Hepatocyte (in vitro differentiated cells): ENCODE measurements at places on chromosomes 3 and 15.

- DNase-seq, result no peak
These were observed 337.8 kb downstream of the MECOM start for GRCh38 chr3:169325521-169326220.

GRCh38 chr15:67822537-67823313 lies 2.6 kb upstream of the SKOR1 start:
- DNase-seq, result no peak

- no peak for DNase-seq
These were observed 1.2 kb downstream of the TRPM7 start for GRCh38 chr15:50685191-50685975.

DNA sequence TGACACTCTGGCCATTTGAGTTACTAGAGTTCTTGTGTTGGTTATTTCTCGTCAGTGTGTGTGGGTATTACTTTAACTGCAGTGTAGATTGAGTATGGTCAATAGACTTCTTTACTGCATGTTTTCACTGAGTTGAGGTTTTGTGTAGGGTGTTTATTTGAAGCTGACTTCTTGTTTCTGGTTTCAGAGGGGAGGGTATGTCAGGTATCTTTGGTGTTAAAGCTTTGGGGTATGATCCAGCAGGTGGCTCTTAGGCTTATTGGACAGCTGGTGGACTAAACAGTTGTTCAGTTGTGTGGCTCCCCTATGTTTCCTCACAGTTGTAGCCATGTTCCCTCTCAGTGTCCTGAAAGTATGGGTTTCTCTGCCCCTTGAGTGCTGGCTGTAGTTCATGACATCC lies 72.0 kb downstream of the AKAP13 start:
- no peak for DNase-seq

DNA sequence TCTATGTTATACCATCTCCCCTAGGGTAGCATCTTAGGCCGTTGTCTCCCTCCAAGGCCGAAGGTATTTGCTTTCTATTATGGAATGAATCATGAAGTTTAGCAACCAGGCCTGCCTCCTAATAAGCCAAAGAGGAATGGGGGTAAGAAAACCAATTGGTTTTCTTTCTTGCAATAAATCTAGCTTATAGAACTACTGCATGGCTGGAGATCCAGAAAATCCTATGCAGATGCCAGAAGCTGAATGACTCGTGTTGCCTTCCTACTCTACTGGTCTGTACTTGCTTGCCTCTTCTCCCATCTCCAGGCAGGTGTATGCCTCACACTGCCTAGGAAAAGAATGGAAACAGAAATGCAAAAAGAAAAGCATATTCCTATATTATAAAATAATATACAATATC lies 31.1 kb upstream of the IL16 start:
- DNase-seq, result no peak

- no peak for DNase-seq
These were observed 162.4 kb downstream of the ATG7 start for GRCh38 chr3:11434563-11435096.

DNA sequence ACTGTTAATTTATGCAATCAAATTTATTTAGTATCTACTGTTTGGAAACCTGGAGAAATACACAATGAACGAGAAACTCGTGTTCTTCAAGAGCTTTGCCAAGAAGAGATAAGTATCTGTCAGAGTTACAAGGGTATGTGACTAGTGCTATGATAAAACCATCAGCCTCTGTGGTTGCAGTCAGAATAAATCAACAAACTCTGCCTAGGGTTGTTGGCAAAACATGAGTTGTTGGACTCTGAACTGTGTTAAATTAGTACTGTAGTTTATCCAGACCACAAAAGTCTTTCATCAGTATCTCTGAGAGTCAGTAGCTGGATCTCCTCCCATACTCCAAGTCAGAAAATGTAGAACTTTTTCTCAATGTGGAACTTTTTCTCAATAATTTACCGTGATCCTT lies 918.4 kb downstream of the NAALADL2 start:
- peak; percentile 14 for DNase-seq

DNA sequence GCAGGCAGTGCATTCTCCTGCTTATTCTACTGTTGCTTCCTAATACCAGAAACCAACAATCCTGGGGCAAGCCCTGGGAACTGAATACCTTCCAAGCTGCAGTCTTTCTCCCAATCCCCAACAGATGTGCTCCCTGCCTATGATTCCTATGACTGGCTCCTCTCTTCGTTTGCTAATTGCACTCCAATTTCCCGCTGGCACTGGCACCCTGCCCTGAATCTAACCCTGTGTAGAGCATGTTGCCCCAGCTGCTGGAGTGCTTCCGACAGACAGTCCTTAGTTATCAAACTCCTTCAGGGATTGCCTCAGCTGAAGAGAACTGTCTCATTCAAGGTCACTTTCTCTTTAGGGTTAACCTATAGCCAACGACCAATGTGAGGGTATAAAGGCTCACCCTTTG lies 214.1 kb downstream of the NECTIN3 start:
- no peak for DNase-seq

DNA sequence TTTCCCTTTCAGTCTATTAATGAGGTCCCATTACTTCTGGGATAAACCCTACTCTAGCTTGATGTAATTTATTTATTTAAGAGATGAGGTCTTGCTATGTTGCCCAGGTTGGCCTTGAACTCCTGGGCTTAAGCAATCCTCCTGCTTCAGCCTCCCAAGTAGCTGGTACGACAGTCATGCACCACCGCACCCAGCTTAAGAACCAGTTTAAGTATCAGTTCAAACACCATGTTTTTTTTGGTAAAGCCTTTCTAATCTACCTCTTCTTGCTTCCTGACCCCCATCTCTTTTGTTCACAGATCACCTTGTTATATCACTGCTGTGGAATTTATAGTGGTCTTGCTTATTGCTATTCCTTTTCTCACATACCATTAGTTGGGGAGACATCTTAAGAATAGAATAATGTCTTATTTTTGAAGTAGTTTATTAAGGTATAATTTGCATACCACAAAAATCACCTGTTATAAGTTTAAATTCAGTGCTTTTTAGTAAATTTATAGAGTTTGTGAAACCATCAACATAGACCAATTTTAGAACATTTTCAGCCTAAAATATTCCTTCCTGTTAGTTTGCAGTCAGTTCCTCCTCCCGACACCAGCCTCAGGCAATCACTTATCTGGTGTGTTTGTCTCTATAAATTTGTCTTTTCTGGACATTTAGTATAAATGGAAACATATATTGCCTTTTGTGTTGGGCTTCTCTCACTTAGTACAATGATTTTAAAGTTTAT lies 257.9 kb downstream of the PDCD6IP start:
- DNase-seq, result no peak

DNA sequence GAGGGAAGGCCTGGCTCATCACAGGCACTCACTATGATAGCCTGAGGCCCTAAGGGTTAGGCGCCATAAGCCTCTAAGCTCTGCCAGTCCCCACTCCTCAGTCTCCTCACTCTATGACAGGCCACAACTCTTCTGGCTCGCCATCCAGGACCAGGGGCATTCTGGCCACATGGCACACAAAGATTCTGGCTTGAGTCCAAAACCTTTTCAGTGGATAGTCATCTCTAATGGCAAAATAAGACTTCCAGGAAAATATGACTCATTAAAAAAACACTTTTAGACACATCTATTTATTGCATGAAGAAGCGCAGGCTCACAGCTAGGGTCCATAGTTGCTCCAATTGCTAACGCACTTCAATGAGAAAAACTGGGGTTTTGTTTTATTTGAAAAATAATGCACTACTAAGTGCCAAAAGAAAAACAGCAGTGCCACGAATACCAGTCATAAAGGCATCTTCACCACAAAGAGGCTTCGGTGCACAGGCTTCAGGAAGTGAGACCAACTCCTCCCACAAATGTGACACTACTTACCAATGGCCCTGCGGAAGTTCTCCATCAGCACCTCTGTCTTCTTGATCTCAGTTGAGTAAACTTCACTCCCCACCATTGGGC lies 11.1 kb downstream of the RUVBL1 start:
- DNase-seq, result peak; percentile 39

- no peak for DNase-seq
These were observed 279.8 kb downstream of the RORA start for GRCh38 chr15:60949039-60949977.

- DNase-seq, result peak; percentile 36
These were observed 16.0 kb downstream of the STARD9 start for GRCh38 chr15:42591238-42591934.

GRCh38 chr15:88624971-88625490 lies 3.9 kb downstream of the AEN start:
- no peak for DNase-seq

DNA sequence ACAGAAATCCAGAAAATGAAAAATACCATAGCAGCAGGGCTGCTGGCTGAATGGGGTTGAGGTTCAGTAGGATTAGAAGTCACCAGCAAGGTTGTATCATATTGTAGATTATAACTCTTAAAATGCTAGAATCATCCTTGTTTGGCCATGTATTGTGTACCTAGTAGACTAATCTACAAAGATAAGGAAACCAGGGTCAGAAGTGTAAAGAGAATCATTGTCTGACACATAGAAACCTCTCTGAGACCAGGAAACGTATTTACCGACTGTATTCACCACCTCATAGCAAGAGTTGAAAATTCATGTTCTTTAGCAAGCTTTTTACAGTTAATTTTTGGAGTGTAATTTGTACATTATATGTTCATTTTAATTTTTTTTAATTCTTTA lies 168.8 kb downstream of the ECT2 start:
- peak; percentile 13 for DNase-seq

DNA sequence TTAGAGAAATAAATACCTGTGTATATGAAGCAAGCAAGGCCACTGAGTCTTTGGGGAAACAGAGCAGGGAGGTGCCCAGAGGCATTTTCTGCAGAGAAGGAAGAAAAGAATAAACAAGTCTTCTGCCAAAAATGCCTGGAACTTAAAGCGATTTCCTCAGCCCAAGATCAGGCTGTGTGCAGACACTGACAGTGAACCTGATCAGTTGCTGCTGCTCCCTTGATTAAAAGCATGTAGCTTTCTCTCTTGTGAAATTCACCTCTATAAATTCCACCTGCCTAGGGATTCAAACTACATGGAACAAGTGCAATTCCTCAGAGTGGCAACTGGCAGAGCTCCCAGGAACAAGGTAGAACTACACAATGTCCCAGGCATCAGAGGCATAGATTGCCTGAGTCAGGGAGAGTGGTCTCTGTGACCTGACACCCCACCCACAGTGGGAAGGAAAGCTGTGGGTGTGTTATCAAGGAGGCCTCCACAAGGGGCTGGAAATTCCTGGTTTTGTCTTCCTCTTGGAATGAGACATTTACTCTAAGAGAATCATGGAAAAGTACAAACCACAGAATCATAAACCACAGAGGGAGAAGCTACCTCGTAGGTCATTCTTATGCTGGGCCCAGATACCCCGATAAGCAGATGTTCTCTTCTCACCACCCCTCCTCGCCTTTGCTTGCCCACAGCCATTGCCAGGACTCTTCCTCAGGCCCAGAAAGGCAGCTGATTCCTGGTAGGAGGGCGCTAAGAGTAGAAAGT lies 1.8 kb upstream of the ZBTB38 start:
- DNase-seq, result peak; percentile 63

GRCh38 chr3:4721511-4721911 lies 228.4 kb downstream of the ITPR1 start:
- DNase-seq, result no peak

DNA sequence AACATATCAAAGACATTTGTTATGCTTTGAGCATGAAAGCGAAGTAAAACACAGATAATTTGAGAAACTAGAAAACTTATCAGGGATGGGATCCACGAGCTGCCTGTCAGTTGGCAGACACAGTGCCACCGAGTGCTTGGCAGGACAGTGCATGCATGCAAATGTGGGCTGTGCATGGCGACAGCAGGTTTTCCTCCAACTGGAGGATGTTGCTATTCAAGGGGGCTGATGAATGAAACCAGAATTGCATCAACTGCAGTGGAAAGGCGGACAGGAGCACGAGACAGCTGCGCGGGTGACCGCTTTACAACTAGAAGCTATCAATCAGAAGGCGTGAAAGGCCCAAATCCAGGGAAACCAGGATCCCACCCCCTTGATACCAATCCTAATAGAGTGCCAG lies 244.3 kb downstream of the NR2F2 start:
- DNase-seq, result no peak

GRCh38 chr15:79311901-79312553 lies 1.1 kb downstream of the TMED3 start:
- DNase-seq, result no peak

DNA sequence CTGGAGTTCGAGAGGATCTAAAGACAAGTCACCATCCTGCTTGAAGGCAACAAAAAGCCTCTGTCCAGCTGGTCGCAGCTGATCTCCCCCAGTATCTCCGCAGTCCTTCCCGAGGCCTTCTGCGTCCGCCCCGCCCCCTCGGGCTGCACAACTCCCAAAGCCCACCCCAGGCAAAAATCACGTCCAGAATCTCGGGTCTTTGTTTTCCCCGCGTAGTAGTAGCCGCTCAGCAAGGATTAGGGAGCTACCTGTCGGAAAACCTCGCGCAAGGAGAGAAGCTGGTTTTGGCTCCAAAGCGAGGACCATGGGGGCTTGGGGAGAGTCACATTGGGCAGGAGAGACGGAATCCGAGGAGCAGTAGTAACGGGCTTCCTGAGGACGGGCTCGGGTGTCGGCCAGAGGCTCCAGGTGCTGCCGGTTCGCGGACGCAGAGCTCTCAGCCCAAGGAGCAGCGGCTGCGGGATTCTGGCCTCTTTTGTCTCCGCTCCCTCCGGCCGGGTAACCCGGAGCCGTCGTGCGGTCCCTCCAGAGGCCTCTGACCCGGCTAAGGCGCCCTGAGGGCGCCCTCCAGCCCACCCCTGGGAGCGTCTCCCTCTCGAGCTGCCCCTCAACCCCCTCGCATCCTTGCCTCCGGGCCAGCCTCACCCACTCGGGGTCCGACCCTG lies 401 bp downstream of the ZSCAN29 start:
- peak; percentile 54 for DNase-seq

GRCh38 chr3:112973325-112974177 lies 1.4 kb downstream of the CD200R1 start:
- DNase-seq, result no peak

DNA sequence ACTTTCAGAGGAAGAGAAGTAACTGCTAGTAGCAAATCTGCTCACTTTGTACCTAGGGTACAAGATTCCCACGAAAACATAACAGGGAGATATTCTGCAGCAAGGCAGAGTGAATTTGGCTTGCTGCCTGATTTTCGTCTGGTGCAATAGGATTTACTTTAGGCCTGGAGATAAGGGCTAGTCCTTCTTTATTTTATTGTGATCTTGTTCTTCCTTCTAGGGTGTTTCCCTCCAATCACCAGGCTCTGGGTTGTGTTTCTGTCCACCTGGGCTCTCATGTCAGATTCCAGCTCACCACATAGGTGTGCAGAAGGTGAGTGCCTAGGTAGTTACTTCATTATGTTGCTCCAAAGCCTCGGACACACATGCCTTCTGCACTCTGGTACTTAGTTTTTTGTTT lies 211.8 kb upstream of the RGMA start:
- DNase-seq, result peak; percentile 20

DNA sequence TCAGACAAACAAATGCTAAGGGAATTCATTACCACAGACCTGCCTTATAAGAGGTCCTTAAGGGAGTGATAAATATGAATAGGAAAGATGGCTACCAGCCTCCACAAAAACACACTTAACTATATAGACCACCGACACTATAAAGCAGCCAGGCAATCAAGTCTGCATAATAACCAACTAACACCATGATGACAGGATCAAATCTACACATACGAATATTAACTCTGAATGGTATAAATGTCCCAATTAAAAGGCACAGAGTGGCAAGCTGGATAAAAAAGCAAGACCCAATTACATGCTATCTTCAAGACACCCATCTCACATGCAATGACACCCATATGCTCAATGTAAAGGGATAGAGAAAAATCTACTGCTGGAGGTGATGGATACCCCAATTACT lies 221.1 kb downstream of the SCAPER start:
- DNase-seq, result no peak
